ENCODE measurements at places on chromosomes 6 and 20.
A peak's percentile ranks its signal among the peaks of the same experiment; 100 is the strongest.

DNA sequence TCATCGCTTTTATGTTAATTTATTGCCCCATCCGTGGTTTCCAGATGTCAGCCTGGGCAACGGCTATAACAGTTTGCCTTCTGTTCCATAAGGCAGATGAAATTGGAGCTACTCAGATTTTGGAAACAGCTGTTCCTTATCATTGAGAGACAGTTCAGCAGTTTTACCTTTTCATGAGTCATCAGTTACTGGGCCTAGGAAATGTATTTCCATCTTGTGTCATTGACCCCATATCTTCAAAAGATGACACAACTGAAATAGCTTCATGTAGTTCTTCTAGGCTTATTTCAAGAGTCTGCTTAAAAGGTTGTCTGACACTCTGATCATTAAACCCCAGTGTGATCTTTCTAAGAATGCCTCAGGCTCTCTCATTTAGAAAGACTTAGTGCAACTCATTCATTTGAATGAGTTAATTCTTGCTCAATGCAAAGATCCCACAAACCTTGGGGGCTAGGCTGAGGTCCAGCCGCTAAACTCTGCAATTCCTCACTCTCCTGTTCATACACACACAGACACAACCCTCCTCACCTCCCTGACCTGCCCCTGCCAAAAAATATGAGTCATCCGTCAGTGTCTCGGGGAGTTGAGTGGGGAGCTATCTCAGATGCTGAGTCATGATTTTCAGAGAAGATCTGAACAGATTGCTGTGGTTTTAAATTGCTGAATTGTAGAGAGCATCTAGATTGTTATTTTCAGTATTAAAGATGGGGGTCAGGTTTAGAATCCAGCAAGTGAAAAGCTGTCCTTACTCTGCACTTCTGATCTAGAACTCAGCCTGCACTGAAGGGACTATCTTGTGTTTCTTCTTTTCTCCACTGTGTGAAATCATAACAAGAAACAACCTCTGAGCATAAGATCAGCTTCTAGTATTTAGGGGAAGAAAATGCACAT lies 61.8 kb downstream of the RPP40 start:
- DNase-seq, result peak; percentile 94

DNA sequence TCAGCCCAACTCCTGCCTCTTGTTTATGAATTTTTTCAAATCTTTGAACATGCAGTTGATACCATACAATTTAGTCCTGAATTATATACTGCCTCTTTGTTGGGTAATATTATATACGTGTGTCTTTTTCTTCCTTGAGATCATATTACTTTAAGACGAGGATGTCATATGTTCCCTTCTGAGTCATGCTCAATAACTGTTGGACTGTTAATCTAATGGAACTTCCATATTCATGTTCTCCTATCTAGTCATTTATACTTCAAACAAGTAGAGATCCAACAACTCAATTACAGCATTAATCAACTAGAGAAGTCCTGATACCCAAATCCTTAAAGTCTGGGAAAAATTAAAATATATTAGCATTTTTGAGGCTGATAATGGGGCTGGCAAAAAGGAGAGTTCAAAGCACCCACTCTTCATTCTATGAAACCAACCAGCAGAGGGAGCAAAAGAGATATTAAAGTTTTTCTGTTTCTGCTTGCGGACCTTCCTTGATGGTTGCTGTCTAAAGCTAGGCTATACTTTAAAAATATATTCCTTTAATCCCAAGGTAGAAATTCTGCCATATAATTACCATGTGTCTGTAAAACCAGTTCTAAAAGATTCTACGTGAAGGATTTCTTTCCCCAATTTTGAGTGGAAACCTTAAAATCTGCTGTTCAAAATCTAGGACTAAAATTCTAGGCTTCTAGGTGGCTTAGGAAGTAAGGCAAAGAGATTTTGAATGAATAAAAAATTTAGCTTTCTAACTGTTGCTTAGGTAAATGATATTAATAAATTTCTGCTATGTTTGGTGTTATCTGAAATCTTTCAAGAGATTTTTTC lies 498.9 kb downstream of the BCKDHB start:
- peak; percentile 72 for DNase-seq

GRCh38 chr6:163281634-163282033 lies 132.9 kb upstream of the QKI start:
- no peak for DNase-seq

DNA sequence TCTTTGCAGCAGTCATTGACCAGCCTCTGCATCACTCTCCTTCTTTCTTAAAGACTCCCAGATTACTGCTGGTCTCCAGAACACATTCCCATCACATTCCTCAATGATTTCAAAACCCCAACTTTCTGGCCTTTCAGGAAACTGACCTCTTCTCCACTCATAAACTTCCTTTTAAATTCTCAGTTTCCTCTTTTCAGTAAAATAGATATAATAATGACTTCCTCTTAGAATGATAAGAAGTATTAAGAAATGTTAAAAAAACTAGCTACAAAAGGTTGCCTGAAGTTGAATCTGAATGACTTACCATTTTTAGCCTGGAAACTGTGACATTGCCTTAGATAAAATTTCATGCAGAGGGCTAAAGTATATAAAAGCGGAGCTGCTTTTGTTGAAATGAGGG lies 239.3 kb downstream of the OGFRL1 start:
- DNase-seq, result no peak

- peak; percentile 53 for DNase-seq
Observed at GRCh38 chr20:2521369-2522305, 12.9 kb upstream of the ZNF343 start.

GRCh38 chr6:28865401-28866204 lies 58.2 kb downstream of the TRIM27 start:
- DNase-seq, result no peak

DNA sequence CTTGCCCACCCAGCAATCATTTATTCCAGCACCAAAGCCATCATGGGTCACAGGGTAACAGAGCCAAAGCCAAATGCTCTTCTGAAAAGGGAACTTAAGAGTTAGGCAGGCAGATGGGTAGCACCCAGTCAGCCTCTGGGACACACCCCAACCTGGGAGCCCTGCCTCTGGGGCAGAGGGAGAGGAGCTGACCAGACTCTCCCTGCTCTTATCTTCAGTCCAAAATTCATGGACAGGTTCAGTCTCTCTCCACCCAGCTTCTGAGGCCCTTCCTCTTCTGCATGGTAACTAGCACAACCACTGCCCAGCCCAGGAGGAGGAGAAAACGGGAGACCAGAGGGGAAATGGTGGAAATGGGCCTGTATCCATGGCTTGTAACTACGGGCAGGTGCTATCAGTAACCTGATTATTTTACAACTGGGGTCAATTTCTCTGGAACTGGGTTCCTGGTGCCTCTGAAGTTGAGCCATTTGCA lies 105.4 kb downstream of the NOL4L start:
- DNase-seq, result no peak

- DNase-seq, result peak; percentile 85
Observed at GRCh38 chr20:50304501-50304856, 113.8 kb downstream of the CEBPB start.

GRCh38 chr6:44162876-44163625 lies 4.4 kb downstream of the CAPN11 start:
- DNase-seq, result no peak

DNA sequence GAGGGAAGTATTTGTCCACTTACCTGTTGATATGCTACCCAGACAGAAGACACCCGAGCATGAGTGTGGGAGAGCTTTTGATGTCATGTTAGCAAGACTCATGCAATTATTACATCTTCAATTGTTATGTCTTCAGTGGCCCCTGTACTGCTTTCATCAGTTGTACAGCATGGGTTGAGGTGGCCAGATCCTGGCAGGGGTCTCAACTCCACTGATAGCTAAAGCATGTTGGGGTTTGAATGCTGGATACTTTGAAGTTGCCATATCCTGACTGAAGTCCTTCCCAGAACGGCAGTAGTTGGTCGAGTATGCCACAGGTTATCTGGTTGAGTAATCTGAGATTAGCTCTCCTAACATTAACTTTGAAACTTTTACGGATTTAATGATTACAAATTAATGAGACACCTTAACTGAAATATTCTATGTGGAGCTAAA lies 46.7 kb downstream of the LRRN4 start:
- DNase-seq, result no peak

GRCh38 chr6:71419217-71420094 lies 130.8 kb downstream of the OGFRL1 start:
- DNase-seq, result no peak

DNA sequence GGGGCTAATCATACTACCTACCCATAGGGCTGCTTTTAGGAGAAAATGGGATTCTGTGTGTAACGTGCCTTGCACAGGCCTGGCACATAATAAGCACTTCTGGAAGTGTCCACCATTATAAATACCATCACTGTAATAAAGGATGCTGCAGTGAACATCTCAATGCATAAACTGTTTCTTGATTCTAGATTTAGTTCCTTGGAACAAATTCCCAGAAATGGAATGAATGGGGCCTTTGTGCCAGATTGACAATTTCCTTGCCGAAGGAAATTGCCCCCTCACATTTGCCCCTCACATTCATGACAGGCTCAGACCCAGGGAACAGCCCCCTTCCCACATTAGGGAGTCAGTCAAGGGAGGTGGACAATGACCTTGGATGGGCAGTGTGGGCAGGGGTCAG lies 29.2 kb downstream of the BPIFB4 start:
- DNase-seq, result no peak

DNA sequence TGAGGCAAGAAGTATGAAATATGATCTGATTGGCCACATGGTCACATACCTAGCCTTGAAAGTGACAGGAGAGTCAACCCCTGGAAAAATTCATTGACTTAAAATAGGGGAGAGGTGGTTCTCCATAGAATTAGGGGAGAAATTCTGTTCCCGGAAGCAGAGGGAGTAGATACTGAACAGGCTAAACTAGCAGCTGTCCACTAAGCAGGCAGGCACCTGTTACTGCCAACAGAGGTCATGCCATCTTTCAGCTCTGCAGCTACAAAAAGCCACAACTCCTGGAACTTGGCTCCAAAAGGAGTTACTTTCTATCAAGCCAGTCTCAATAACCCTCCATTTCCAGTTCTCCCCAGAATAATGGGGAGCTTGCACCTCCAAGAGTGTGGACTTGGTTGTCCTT lies 352.5 kb downstream of the MAFB start:
- no peak for DNase-seq

DNA sequence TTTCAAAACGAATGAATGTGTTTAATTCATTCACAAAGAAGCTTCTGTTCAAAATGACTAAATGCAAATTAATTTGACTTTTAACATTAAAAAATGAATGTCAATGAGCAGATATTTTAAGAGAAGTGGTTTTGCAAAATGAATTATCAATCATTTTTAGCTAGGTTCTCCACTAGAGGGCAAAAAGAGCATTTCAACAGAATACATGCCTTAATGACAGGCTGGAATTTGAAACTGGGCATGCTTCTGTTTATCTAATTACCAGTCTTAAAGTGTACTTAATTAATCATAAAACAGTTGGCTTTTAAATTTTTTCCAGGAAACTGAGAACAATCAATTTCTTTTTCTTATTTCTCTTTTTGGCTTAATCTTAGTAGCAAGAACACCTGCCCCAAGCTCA lies 63.8 kb upstream of the TINAG start:
- DNase-seq, result peak; percentile 26

- no peak for DNase-seq
Observed at GRCh38 chr6:5506149-5506548, 244.8 kb downstream of the FARS2 start.

DNA sequence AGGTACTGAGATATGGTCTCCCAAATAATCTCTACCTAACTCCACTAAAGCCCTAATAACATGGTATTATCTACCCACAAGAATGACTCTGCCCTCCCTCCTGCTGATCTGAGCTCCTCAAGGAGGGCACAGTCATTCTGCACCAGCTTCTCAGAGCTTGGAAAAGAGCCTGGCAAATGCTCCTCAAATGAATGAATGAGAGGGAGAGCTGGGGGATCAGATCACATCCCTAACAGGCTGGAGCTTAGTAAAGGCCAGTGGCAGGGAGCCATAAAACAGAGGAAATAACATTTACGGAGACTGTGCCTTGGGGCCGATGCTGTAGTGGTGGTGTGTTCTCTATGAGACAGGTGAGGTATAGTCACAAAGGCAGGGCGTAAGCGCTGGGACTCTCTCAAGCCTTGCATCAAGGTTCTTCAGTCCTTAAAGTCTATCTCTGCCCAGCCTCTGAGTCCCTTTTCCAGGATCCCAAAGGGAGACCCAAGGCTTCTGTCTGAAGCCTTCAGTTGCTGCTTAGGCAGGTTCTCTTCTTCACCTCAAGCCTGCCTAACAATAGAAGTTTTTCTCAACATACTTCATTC lies 7.2 kb upstream of the NNAT start:
- no peak for DNase-seq

- no peak for DNase-seq
Observed at GRCh38 chr6:110776413-110776812, 38.9 kb downstream of the CDK19 start.

DNA sequence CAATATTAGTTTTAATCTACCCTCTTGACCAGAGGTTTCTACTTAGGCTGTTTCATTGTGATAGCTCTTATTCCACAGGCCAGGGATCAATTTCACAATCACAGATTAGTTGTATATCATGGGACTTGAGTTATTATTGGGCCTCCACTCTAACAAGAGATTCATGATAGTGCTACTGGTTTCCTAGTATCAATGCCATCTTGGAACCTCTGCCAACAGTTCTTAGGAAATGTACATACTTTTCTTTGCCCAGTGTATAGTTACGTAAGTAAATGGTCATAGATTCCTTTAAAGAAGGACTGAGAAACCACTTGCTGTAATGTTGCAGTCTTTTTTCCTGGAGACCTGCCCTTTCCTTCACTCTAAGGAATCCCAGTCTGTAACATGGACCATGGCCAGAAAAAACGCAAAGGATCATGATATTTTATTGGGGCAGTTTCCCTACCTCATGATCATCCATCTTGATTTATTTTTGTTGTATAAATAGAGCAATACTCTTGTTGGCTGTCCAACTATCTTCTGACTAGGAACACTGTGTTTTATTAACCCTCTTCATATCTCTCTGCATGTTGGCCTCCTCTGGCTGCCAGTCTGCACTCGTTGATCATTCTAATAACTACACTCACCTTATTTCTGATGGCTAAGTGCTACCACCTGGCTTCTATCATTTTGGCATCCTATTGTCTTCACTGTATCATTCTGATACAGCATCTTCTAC lies 38.0 kb upstream of the VGLL2 start:
- no peak for DNase-seq

- DNase-seq, result no peak
Observed at GRCh38 chr6:162260027-162260426, 467.5 kb downstream of the PRKN start.

- peak; percentile 80 for DNase-seq
Observed at GRCh38 chr6:43454696-43455530, 435 bp downstream of the DLK2 start.

GRCh38 chr20:47309806-47310426 lies 46.6 kb downstream of the ZMYND8 start:
- DNase-seq, result no peak

DNA sequence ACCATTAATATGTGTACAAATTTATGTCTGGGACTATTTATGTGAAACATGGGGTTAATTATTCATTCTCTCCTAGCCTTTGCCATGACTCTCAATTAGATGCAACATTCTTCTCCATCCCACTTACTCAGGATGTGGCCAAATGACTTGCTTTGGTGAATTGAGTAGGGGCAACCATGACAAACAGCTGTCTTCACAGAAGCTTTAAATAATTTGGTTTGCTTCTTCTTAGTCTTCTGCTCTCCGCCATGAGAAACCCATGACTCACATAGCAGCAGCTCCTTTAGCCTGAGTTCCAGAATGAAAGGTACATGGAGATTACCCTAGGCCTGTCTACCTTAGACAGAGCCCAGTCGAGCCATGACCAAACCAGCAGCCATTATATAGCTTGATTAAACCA lies 74.7 kb downstream of the FRK start:
- DNase-seq, result no peak

- DNase-seq, result no peak
Observed at GRCh38 chr20:49747707-49748524, 34.2 kb upstream of the B4GALT5 start.
